ENCODE measurements at places on chromosomes 5 and 9. TPM values are rescaled to one million over a fixed set of nuclear protein-coding genes. Genes with fewer than 3 reads are reported as not detected.

The NR3C1 gene
- 44.6 TPM for total RNA-seq

The RASGRF2 gene
- total RNA-seq = 0.92 TPM

The DEPDC1B gene
- total RNA-seq = 1.5 TPM

The TMEM174 gene
- total RNA-seq = not detected

The CARTPT gene
- not detected for total RNA-seq

The WASHC1 gene
- 7.7 TPM for total RNA-seq

The ZNF483 gene
- 2.4 TPM for total RNA-seq

The TUSC1 gene
- total RNA-seq = not detected

The CRHBP gene
- not detected for total RNA-seq

The TNPO1 gene
- 132 TPM for total RNA-seq

The GGTA1 gene
- 0.46 TPM for total RNA-seq

- peaks cover 45% of the 10 kb centered on the region for H3K4me1 ChIP-seq
- H3K36me3 ChIP-seq = peaks cover 4% of the 10 kb centered on the region
- DNase-seq = no peak
- H3K27me3 ChIP-seq = no peaks in the 10 kb centered on the region
- no peak overlapping the region for H3K27ac ChIP-seq
These were observed 127.2 kb downstream of the ARHGAP26 start for GRCh38 chr5:142897328-142897727.

DNA sequence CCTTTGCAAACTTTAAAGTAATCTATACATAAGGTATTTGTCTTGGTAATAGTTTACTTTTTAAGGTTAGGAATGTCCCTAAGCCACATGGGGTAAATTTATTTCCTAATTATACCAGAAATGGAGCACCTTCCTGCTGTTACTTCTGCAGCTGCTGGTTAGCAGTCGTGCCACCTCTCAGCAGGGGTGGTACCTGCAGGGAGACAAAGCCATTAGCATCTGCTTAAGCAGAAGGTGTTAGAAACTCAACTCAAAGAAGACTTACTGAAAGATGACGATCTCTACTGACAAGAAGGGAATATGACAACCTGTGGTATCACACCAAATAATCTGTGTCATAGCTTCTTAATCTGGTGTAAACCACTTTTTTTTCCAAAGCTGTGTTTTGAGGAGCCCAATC is 173.7 kb downstream of the BRINP1 start:
- H3K36me3 ChIP-seq = no peaks in the 10 kb centered on the region
- H3K4me1 ChIP-seq = no peaks in the 10 kb centered on the region
- no peak for DNase-seq
- H3K4me3 ChIP-seq = no peak overlapping the region

DNA sequence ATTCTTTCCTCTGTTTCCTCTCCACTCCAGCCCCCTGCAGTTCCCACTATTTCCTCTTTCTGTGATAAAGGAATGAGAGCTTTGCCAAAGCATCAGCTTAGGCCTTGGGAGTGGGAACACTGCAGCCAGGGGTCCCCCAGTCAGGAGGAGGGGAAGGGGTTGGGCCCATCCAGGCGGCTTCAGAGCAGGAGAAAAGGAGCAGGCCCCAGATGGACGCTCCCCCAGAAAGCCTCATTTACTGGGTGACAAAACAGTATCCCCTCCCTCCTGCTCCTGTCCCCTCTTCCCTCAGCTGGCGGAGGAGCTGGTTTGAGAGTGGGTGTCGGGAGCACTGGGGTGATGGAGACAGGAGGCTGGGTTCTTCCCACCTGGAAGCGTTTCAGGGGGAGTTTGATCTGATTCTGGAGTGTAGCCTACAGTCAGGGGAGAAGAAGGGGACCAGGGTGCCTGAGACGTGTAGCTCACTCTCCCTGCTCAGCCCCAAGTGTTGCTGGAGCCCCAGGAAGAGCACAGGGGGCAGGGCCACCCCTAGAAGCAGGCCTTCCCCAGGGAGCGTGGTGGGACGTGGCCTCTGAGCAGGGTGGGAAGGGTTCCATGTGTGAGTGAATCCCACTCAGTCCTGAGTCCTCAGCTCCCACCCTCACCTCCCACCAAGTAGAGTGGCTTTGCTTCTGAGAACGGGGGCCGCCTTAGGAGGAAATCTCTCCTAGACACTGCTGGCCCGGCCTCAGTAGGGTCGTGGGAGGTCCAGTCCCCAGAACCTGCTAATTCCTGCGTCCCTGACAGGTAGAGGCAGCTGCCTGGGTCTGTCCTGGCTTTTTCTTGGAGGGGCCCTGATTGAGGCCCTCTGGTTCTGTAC is 173.1 kb downstream of the CACNA1B start:
- H3K36me3 ChIP-seq = no peaks in the 10 kb centered on the region
- peak; percentile 67 for DNase-seq
- no peak overlapping the region for H3K27ac ChIP-seq

DNA sequence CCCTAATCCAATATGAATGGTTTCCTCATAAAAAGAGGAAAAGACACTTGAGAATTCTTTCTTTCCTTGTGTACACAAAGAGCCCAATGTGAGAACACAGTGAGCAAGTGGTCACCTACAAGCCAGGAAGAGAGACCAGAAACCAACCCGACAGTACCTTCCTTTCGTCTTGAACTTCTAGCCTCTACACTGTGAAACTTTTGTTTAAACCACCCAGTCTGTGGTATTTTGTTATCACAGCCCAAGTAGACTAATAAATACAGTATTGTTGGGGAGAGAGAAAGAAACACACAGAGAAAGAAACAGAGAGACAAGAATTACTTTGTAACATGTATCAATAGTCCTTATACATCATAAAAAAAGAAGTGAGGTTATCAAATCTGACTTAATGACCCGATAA is 37.2 kb downstream of the CENPK start:
- no peak overlapping the region for H3K27ac ChIP-seq
- H3K4me3 ChIP-seq = no peak overlapping the region
- H3K36me3 ChIP-seq = peaks cover 1% of the 10 kb centered on the region
- no peaks in the 10 kb centered on the region for H3K4me1 ChIP-seq

DNA sequence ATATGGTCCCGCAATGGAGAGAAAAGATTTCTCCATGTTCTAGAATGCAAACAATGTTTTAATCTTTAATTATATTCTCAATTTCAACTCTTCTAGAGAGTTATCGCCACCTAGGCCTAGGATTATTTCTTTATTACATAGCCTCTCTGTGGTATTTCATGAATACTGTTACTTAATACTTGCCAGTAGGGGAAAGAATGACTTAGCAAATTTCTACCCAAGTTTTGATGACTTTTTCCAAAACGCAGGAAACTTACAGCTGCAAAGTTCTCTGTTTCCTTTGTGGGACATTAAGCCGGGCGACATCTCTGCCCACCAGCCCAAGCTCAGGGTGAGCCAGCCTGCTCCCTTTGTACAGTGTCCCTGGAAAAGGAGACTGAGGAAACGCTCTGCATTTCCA is 73.8 kb downstream of the MED27 start:
- peak overlapping the region; percentile 24 for H3K27ac ChIP-seq
- no peaks in the 10 kb centered on the region for H3K36me3 ChIP-seq
- no peak for DNase-seq
- no peak overlapping the region for H3K4me3 ChIP-seq
- H3K4me1 ChIP-seq = peaks cover 36% of the 10 kb centered on the region

GRCh38 chr9:131395157-131396098 is 1.5 kb downstream of the PRRC2B start:
- H3K4me3 ChIP-seq = peak overlapping the region; percentile 93
- peak overlapping the region; percentile 97 for H3K27ac ChIP-seq
- peaks cover 59% of the 10 kb centered on the region for H3K4me1 ChIP-seq
- no peaks in the 10 kb centered on the region for H3K36me3 ChIP-seq
- no peaks in the 10 kb centered on the region for H3K27me3 ChIP-seq
- DNase-seq = no peak

GRCh38 chr5:147954971-147955370 is 48.6 kb upstream of the C5orf46 start:
- H3K4me1 ChIP-seq = peaks cover 18% of the 10 kb centered on the region
- H3K4me3 ChIP-seq = no peak overlapping the region
- H3K27ac ChIP-seq = no peak overlapping the region
- DNase-seq = no peak

DNA sequence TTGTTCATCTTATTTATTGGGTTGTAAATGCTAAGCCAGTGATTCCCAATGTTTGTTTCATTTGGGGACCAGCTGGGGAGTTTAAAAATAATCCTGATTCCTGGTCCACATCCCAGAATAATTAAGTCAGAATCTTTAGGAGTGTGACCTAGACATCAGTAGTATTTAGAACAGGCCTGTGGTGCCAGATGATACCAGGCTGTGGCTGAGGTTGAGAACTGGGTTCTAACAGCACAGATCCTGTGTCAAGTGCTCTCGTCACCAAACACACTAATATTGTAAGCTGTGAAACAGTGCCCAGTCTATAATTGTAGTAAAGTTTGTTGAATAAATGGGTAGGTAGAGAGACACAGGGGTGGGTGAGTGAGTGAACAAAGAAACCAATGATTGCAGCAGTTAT is 172.1 kb upstream of the PPP1R2B start:
- no peaks in the 10 kb centered on the region for H3K36me3 ChIP-seq
- no peak overlapping the region for H3K4me3 ChIP-seq
- H3K27ac ChIP-seq = no peak overlapping the region
- no peak for DNase-seq
- no peaks in the 10 kb centered on the region for H3K4me1 ChIP-seq

- H3K36me3 ChIP-seq = no peaks in the 10 kb centered on the region
- no peak overlapping the region for H3K27ac ChIP-seq
- H3K4me3 ChIP-seq = no peak overlapping the region
- DNase-seq = no peak
These were observed 17.4 kb downstream of the FYB1 start for GRCh38 chr5:39201781-39202596.

DNA sequence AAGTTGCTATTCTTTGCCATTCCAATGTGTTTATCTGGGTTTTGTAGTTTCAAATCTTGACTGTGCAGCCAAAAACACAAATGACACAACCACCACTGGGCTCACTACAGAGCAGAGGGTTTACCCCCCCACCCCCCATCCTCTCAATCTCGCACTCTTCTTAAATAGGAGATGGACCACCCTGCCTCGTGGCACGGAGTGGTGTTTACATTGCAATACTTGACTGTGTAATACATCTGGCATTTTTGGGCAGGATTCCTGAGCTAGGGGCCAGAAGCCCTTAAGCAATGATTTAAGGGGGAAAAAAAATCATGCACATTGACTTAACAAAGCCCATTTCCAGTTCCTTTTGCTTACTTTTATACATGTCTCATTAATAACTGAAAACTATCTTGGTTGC is 19.0 kb downstream of the PTCH1 start:
- peaks cover 37% of the 10 kb centered on the region for H3K4me1 ChIP-seq
- no peak overlapping the region for H3K4me3 ChIP-seq
- peaks cover 1% of the 10 kb centered on the region for H3K36me3 ChIP-seq
- no peak for DNase-seq
- no peaks in the 10 kb centered on the region for H3K27me3 ChIP-seq
- H3K27ac ChIP-seq = no peak overlapping the region

DNA sequence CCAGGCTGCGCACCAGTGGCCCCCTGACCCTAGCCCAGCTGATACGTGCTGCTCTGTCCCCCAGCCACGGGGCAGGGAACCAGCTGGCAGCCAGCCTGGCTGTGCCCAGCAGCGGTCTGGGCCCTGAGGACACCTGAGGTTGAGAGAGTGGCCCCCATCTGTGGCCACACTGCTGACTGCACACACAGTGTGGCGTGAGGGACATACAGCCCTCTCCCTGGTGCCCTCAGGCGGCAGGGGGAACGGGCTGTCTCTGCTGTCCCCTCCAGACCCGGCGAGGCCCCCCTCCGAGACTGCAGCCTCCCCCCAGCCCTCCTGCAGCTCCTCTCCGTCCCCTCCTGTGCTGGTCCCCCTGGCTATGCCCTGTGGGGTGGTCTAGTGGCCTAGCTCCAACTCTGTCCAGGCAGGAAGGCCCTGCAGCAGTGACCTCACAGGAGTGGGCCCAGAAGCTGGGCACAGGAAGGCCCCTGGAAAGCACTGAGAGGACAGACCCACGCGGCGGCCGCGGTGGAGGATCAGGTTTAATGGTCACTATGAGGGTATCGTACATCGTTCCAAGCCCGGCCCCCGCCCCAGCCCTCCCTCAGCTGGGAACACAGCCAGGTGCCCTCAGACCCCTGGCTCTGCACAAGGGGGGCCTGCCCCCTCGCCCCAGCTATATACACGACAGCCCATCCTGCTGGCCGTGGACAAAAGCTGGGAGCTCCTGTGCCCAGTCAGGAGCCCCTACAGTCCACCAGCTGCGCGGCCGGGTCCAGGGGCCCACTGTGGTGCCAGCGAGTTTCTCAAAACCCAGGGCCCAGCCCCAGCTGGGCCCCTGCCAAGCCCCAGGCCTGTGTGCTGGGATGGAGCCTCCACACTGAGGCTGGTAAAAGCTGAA is 6.8 kb upstream of the ENTPD8 start:
- DNase-seq = no peak
- H3K4me1 ChIP-seq = peaks cover 19% of the 10 kb centered on the region
- H3K4me3 ChIP-seq = no peak overlapping the region
- H3K36me3 ChIP-seq = no peaks in the 10 kb centered on the region

GRCh38 chr5:5650242-5650641 is 227.8 kb downstream of the ICE1 start:
- no peak overlapping the region for H3K4me3 ChIP-seq
- DNase-seq = no peak
- no peaks in the 10 kb centered on the region for H3K27me3 ChIP-seq
- H3K27ac ChIP-seq = no peak overlapping the region
- H3K36me3 ChIP-seq = no peaks in the 10 kb centered on the region

DNA sequence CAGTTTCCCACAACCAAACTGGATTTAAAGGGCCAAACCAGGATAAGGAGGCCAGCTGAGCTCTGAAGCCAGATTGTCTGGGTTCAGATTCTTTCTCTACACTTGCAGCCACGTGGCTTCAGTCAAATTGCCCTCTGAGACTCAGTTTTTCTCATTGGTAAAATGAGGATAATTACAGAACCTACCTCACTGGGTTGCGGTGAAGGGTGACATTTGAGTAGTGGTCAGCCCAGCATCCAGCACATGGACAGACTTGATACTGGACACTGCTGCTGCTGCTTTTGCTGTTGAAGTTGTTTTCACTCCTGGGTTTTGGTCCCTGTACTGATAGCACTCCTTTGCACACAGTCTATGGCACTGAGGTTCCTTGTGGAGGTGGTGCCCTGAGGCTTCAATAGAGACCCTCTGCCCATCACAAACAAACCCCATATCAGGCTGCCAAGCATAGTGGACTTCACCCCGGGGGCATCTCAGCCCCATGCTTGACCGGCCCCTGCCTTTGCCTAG is 25.7 kb upstream of the CDKN2AIPNL start:
- H3K4me3 ChIP-seq = no peak overlapping the region
- H3K27ac ChIP-seq = peak overlapping the region; percentile 92
- no peaks in the 10 kb centered on the region for H3K36me3 ChIP-seq
- peaks cover 32% of the 10 kb centered on the region for H3K4me1 ChIP-seq

- H3K27ac ChIP-seq = no peak overlapping the region
- H3K4me1 ChIP-seq = no peaks in the 10 kb centered on the region
- H3K27me3 ChIP-seq = peaks cover 34% of the 10 kb centered on the region
- DNase-seq = no peak
- H3K4me3 ChIP-seq = no peak overlapping the region
These were observed 7.0 kb upstream of the SLC6A19 start for GRCh38 chr5:1194378-1194777.

GRCh38 chr9:125931211-125931610 is 184.0 kb downstream of the PBX3 start:
- H3K36me3 ChIP-seq = no peaks in the 10 kb centered on the region
- no peaks in the 10 kb centered on the region for H3K27me3 ChIP-seq
- no peak overlapping the region for H3K4me3 ChIP-seq
- DNase-seq = no peak
- peak overlapping the region; percentile 92 for H3K27ac ChIP-seq
- H3K4me1 ChIP-seq = peaks cover 17% of the 10 kb centered on the region

Measured in chondrocyte (in vitro differentiated cells).